ENCODE measurements at places on chromosomes 2 and 18.

DNA sequence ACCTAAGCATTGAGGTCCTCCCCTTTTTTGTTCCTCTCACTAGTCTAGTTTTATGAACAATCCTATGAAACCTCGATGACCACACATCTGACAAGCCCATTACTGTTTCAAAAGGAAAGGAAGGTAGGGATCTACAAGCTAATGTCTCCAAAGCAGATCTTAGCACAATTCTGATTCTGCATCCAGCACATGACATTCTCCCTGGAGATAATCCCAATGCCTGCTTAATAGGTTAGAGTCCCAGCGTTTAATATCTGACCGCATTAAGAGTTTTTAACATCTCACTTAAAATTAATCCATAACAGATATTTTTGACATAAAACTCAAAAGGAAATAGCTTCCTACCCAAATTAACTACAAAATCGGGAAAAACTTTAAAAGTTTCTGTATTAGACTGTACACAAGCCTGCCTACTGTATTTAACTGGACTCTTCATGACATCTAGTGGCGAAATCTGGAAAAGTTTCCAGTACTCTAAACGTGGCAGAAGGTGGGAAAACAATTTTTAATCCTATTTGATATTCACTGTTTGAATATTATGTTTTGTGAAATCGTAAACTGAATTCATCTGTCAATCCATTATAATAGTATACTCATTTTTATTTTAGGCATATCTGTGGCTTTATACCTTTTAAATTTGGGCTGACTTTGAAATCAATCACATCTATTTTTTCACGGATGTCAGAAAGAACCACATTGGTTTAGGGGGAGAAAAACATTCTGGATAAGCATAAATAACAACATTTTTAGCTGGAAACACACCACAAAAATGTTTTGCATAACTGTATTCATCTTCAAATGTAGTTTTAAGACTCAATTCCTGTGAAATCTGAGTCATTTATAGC is 62.4 kb downstream of the TXNL1 start:
- DNase-seq: no peak

DNA sequence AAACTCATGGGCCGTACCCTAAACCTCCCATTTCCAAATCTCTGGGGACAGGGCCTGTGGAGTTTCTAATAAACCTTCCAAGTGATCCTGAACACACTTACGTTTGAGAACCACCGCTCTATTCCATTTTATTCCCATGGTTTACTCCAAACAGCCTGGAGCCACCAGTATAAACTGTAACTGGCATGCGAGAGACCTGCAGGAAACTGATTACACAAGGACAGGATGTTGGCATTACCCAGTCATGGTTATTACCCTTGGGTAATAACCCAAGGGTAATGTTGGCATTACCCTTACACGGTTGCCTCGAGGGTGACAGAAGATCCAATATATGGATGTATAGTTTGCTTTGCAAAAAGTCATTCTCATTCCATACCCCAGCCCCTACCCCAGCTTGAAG is 37.0 kb upstream of the YPEL5 start:
- no peak for DNase-seq

DNA sequence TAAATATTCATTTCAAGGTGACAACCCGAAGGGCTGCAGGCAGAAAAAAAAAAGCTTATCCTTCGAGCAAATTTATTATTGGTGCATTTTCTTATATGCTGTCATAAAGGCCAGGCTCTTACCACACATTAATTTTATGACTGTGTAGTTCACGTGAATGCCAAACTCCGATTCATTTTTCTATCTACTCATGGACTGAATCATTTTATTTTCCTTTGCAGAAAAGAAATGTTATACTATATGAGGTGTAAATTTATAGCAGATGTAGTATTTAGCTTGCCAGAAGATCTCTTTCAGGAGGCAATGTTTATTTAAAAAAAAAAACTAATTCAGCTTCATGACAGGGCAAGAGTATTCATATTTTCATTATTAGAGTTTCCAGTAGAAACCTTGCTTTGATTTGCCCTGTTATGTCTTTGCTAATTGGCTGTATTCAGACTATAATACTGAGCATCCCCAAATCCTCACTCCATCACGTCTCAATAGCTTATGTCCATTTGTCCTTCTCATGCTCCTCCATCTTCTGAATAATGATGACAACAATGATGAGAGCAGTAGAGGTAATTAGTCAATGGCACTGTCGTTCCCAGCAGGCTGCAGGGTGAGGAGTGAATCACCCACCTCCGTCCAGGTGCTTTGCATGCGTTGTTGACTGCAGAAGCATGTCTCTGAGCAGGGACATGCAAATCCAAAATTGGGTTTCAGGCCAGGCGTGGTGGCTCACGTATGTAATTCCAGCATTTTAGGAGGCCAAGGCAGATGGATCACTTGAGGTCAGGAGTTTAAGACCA is 101.1 kb upstream of the RAB12 start:
- DNase-seq: no peak

GRCh38 chr2:69762513-69763494 is 20.9 kb downstream of the ANXA4 start:
- no peak for DNase-seq

All from CD4-positive, alpha-beta T cell treated with Interferon gamma for 1 hour (primary cell).